Naive B cell (primary cell): ENCODE measurements at places on chromosomes 1 and 21.

GRCh38 chr1:180119837-180120236 is 34.8 kb upstream of the QSOX1 start:
- no peak for DNase-seq

GRCh38 chr21:43640400-43640799 is 18.9 kb downstream of the HSF2BP start:
- DNase-seq: no peak

DNA sequence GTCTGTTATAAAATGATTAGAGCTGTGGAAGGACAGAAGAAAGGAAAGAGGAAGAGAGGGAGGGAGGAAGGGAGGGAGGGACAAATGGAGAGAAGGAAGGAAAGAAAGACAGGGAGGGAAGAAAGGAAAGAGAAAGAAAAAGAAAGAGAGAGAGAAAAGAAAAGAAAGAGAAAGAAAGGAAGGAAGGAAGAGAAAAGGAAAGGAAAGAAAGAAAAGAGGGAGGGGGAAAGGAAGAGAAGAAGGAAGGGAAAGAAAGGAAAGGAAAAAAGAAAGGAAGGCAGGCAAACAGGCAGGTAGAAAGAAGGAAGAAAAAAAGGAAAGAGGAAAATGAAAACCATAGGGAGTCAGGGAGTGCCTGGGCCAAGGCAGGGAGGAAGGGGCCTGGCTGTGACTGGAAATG is 14.5 kb upstream of the BACE2 start:
- DNase-seq: no peak

DNA sequence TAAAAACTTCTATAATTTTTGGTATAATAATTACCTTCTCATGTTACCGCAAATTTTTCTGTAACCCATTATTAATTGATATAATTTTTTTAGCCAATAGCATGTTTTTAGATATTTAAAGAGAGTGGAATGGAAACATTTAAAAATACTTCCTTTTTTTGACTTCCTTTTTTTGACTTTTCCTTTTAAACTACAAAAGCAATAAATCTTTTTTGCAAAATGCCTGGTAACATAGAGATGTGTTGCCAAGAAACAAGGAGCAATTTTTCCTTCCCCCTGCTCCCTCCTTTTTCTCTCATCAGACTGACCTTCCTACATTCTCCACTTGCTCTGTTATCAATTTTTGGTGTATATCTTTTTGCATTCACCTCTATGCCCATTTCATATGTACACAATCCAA is 666.2 kb downstream of the ADGRL2 start:
- no peak for DNase-seq

GRCh38 chr1:214108097-214108446 is 120.3 kb downstream of the PROX1 start:
- DNase-seq: no peak

- DNase-seq: no peak
Measured at GRCh38 chr21:18603261-18603660, 199.7 kb upstream of the TMPRSS15 start.

DNA sequence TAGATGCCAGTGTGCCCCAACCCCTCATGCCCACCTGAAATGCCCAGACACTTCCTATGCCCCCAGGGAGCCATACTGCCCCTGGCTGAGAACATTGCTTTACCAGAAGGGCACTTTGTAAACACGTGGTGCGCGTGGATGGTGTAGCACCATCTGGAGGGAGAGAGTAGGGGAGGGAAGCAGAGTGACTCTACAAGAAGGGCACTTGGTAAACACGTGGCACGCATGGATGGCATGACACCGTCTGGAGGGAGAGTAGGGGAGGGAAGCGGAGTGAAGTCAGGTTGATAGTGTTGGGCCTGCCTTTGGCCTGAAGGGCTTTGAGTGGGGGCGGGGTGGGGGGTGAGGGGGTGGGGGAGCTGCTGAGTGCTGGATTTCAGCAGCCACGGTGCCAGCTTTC is 324.0 kb upstream of the VAMP3 start:
- DNase-seq: no peak

GRCh38 chr1:187931776-187932175 is 1103.0 kb downstream of the PLA2G4A start:
- no peak for DNase-seq

- DNase-seq: no peak
Measured at GRCh38 chr21:32140151-32140550, 138.7 kb downstream of the MIS18A start.

DNA sequence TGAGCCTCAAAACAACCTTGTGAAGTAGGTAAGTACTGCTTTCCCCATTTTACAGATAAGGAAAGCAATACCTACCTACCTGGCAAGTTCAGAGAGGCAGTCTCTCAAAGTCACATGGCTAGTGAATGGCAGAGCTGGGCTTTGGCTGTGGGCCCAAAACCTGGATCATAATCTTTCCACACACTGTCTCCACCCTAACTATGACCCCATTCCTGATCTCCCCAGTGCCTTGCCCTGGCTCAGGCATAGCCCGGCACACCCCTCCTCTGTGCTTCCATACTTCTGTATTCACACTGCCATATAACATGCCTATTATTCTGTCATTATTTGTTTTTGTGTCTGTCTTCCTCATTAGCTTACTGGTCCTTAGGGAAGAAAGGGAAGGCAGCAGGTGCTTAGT is 15.9 kb downstream of the GNG12 start:
- no peak for DNase-seq

DNA sequence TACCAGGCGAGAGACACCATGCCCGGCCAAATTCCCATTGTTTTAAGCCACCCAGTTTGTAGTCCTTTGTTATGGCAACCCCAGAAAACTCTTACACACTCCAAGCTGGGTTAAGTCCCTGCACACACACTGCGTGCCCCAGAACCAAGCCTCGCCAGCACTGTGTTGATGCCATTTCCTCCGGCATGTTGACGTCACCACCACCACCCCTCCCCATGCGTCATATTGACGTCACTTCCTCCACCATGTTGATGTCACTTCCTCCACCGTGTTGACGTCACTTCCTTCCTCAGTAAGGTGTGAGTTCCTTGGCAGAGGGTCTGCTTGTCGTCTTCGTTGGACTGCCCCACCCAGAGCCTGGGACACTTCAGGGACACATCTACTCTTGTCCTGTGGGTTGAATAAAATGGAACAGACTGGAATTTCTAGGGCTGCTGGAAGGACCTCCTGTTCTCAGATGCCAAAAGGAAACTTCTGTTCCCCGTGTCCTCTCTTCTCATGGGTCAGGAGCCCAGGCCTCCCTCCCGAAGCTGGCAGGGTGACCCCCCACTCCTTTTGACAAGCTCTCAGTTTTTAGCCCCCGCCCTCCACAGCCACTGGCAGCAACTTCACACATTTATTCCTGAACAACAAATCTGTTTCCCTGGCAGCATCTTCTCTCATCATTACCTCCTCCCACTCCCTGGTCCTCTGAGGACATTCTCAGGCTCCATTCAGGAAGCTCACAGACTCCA is 643.3 kb downstream of the NPHP4 start:
- no peak for DNase-seq

DNA sequence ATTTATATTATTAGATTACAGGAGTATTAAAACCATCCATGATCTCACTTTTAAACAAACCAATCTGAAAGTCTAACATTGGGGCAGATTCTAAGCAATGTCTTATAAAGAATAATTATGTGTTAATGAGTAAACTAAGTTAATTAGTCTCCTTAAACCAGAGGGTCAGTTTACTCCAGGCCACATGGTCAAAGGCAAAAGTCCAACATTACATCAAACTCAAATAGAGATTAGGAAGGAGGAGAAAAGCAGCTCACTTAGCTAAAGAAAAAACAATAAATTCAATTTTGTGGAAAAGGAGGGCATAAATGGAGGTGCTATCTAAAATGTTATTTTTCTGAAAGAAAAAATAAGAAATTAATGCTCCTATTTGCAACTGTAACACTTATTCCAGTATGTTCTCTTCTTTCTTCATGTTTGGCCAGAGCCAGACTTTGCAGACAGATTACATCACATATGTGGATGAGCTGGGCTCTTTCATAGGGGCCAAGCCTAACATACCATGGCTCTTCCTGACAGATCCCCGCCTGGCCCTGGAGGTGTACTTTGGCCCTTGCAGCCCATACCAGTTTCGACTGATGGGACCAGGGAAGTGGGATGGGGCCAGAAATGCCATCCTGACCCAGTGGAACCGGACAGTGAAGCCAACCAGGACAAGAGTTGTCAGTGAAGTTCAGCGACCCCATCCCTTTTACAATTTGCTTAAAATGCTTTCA is 24.3 kb upstream of the FMO2 start:
- DNase-seq: no peak

- no peak for DNase-seq
Measured at GRCh38 chr1:168726719-168727118, 2.3 kb downstream of the DPT start.

DNA sequence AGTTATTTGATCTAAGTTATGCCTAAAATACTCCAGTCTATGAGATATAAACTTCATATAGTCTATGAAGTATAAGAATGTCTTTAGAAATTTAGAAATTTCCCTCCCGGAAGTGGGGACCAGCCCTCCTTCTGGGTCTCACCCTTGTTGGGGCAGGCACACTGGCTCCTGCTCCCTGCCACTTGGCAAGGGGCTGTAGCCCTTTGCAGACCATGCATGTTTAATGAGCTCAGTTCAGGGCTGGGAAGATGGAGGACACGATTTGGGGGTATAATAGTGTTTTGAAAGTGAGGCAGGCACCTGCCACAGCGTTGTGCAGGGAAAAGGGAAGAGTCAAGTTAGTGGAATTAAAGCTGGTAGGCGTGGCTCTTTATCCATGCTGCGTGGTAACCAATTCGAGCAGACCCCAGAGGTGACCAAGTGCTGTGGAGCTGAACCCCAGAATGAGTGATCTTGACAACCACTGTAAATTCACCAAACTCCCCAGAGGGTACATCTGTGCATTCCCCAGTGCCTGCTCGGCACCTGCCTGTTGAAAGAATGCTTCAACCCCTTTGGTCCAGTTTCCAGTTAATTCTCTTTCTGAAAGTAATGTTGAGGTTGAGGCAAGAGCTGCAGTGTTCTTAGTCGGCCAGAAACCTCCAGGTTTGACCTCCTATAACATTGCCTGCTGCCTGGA is 79.6 kb downstream of the DOP1B start:
- no peak for DNase-seq

GRCh38 chr1:239987103-239987745 is 104.5 kb upstream of the FMN2 start:
- DNase-seq: no peak

- no peak for DNase-seq
Measured at GRCh38 chr1:43048601-43049011, 89.9 kb upstream of the SLC2A1 start.

GRCh38 chr1:48616710-48617109 is 144.7 kb upstream of the SPATA6 start:
- DNase-seq: no peak

DNA sequence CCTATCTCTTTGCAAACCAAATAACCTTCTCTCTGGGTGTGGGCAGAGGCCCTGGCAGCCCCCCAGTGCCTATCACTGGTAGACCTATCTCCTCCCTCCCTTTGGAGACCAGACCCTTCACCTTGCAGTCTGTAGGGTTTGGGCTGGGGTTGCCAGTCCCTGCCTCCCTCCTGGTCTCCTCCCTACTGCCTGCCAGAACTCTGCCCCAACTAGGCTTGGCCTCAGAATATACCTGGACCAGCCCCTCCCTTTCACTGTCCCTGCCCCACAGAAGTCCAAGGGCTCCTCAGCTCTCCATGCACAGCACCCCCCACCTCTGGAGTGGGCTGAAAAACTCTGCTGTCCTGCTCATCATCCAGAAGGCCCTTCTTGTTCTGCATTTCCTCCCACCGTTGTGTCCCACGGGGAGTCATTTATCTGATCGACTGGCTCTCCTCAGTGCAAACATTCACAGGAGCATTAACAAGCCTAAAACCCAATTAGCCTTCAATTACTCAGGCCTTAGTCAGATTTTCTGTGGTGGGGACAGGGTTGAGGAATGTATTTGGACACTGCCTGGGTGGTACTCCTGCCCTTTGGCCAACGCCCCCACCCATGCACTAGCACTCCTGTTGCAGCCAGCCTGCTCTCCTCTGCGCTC is 27.7 kb upstream of the DMBX1 start:
- no peak for DNase-seq

DNA sequence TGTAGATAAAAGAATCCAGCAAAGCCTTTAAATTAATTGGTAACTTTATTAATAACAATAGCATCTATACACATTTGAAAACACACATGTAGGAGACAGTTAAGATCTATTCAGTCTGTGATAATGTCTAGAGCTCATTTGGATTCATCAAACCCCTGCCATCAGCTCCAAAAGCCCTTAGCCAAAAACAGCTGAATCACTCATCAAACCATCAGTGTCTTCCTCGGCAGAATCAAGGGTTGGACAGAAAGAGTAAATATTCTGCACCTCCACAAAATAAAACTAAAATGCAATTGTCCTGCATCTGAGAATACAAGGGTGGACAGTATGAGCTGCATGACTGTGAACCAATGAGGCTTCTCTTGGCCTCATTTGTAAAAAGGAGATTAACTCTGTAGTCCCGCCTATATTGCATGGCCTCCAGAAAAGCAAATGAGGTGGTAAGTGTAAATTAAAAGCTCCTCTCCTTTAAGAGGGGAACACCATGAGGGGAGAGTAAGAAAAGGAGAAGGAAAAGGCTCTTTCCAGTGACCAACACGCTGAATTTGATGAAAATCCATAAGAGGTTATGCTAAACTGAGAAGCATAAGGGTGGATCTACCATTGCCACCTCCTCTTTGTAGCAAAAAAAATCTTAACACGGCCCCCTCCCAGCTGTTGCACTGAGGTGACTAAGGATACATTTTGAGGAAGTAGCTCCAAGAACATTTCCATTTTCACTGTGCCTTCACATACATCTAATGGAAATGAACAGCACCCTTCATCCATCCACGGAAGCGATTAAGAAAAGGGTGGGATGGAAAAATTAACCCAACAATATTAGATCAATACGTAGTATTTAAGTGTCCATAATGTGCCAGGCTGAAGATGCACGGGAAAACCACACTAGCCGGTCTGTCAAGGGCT is 14.7 kb upstream of the BOLA1 start:
- peak; percentile 31 for DNase-seq

GRCh38 chr1:226293553-226293920 is 15.4 kb downstream of the LIN9 start:
- DNase-seq: no peak

DNA sequence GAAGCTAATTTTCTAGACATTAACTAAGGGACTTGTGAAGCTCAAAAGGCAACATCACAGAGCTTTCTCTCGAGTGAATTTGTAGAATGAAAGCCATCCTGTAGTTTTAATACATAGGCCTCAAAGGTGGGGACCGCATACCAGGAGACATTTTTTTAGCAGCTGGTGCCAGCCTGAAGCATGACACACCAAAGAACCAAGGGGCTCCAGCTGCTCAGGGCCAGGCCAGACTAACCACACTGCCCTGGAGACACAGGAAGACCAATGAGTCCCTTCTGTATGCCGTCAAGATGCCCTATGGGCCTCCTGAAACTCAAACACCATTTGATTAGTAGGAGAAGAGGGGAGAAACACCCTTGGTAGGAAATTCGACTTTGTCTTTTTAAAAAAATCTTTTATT is 113.9 kb upstream of the CACNA1E start:
- DNase-seq: no peak
